Activated CD4-positive, CD25-positive, alpha-beta regulatory T cell (primary cell): ENCODE measurements at places on chromosomes 3 and 15.
A peak's percentile ranks its signal among the peaks of the same experiment; 100 is the strongest.

DNA sequence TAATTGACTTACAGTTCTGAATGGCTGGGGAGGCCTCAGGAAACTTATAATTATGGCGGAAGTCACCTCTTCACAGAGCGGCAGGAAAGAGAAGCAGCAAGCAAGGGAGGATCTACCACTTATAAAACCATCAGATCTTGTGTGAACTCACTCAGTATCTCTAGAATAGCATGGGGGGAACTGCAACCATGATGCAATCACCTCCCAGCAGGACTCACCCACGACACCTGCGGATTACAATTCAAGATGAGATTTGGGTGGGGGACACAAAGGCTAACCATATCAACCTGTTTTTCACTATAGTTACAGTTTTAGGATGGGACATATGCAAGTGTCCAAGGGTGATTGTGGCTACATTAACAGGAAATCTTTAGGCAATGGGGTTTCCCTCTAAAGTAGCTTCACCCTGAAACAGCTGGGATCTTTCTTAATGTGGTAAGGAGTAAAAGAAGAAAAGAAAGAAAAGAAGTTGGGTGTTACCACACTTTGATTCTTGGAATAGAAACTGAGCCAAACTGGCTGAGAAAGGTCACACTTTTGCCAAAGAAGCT, 453.8 kb downstream of the OTOL1 start:
- no peak for DNase-seq

GRCh38 chr3:87503900-87504498, 227.6 kb upstream of the POU1F1 start:
- DNase-seq, result no peak

DNA sequence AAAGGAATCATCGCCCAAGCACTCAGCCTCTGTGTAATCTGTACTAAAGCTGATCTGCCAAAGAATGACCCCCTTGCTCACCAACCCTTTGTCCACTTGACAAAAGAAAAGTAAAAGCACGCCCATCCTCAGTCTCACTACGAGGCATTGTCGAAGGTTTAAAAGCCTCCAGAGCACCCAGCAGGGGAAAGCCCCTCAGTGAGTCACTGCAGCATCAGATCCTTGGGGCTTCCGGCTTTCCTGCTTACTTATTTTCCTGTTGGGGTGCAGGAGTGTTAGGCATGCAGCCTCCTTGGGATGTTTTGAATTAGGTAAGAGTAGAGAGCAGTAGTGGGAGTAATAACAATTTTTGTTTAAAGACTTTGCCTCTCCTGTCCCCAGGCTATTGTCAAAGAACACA, 216.1 kb downstream of the MTHFS start:
- DNase-seq, result no peak

GRCh38 chr3:46695177-46695961, 1.9 kb upstream of the ALS2CL start:
- no peak for DNase-seq

DNA sequence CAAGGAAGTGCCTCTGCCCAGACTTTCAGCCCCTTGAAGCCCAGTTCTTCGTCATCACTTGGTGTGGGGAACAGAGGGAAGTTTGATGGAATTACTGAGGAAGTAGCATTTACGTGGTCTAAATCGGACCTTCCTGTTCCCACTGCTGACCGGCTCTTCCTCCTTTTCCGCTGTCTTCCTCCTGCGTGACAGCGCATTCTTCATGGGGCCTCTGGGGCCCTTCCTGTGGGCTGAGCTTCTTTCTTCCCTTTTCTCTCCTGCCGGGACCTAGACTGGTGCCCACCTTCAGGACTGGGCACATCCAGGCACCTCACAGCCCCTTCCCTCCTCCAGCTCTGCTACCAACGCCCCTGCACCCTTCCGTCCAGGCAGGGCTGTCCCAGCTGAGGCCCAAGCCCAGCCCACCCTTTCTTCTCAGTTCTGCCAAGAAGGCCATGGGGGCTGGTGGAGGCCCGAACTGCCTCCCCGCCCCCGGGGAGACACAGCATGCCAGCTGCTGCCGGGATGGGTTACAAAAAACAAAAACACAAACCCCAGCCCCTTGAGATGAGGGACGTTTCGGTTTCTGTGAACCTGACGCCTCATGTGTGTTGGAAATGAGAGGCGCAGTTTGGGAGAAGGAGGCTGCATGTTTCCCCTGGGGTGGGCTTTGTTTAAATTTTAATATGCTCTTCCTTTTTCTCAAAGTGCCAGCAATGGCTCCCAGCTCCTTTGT, 19.1 kb downstream of the ZNF710 start:
- no peak for DNase-seq

- no peak for DNase-seq
Measured at GRCh38 chr3:105824129-105824528, 44.7 kb downstream of the CBLB start.

- DNase-seq, result no peak
Measured at GRCh38 chr3:62678841-62679240, 196.4 kb downstream of the CADPS start.

GRCh38 chr3:48991851-48992545, 2.0 kb downstream of the P4HTM start:
- no peak for DNase-seq

- no peak for DNase-seq
Measured at GRCh38 chr3:126961191-126961790, 21.6 kb upstream of the PLXNA1 start.

DNA sequence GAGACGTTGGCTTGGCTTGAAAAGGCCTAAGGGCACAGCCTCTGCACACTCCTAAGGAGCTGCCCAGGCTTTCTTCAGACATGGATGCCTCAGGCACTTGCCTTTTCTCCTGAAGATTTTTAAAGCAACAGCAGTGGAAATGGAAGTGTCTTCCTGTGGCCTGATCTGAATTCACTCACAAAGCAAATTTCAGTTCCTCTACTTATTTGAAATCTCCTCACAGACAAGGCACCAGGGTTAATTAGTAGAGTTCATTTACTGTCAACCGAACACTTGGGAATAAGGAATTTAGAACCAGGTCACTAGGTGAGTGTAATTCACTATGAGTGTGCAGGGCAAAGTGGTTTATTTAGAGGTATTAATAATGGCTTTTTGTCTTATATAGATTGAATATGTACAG, 27.2 kb upstream of the DAZL start:
- no peak for DNase-seq

DNA sequence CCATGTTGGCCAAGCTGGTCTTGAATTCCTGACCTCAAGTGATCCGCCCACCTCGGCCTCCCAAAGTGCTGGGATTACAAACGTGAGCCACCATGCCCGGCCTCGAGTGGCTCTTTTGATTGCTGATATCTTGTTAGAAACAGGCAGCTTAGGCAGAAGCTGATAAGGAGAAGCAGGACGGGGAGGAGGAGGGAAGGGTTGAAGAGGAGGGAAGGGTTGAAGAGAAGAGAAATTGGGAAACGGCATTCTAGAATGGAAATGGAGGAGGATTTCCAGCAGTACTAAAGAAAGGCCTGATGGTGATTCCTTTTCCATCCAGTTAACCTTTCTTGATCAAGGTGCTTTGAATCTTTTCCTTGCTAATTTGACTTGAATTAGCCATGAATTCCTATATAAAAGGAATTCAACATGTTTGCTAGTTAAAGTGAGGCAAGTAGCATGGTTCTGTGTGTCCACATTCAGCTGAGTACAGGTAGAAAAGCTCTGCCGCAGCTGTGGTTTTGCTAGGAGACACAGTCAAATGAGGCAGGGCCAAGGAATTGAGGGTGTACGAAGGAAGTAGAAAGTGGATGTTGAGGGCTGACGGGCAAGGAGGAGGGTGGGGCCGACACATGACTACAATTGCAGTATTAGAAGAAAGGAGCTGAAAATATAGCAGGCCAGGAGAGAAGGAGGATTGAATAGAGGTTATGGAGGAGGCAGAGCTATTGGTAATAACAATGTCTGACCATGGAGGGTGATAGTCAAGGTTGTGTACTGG, 27.2 kb upstream of the ATP1B3 start:
- DNase-seq, result no peak

GRCh38 chr3:162984746-162985145, 1488.1 kb downstream of the OTOL1 start:
- DNase-seq, result no peak

DNA sequence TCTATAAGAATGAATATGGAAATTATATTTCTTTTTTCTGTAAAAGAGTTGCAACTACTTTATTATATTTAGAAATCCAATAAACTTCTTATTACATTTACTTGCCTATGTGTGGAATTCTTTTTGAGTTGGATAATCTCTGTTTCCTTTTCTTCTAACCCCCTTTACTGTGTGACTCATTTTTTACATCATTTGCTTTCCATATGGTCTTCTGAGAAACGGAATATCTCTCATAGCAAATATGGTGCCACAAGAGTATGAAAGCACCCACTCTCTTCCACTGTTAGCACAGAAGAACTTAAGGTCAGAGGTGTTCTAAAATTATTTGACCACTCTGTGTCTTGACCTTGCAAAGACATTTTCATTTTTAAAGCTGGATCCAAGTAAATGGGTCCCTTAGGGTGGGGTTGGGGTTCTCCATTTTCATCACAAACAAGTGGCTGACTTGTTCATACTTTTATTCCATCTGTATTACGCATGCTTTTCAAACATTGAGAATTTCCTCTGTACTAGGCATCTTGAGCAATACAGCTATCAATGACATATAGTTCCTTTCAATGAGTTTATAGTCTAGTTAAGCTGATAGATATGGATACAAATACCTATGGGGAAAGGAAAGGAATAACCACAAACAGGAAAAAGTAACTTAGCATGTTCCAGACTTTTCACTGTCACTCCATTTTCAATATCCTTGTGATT, 281.1 kb upstream of the TPRG1 start:
- DNase-seq, result no peak

DNA sequence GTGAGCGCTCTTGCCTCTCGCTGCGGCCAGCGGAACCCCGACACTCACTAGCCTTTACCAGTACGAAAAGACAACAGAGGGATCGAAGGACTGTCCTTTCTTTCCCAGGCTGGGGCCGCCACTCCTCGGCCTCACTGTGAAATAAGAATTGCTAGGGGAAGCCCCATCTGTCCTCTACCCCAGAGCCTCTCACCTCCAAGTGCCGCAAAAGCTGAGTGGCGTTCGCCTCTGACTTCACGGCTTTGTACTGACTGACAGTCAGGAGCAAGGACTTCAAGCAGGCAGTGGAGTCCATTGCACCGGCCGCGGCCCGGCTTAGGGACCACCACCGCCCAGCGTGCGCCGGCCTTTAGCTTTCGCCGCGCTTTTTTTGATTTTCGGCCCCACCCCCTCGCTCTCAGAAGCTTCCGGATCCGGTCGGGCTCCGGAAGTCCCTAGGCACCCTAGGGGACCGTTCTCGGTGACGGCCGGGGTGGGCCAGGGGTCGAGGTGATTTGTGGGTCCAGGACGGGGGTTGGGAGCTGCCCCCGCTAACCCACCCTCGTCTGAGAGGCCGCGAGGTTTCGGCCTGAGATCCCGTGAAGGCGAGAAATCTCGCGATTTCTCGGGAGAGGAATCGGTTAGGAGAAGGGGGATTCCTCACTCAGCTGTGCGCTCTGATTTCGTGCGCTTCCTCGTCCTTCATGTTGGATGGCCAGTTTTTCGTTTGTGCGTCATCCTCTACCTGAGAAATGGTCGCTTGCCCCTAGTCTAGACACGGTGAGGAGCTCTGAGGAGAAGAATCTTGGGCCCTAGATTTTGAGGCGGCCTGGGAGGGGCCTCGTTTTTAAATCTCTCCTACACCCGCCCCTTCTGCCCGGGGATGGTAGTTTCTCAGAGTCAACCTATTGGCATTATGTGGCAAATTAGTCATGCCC, at the start of the genes CIP2A and DZIP3:
TSS of gene CIP2A (minus strand) at position 358 of the 917 bp plus-strand sequence. CDS start at position 295, 63 bp downstream.
TSS of gene DZIP3 (plus strand) at position 642 of the 917 bp plus-strand sequence. CDS start 15,685 bp downstream, outside the sequence.
- DNase-seq, result peak; percentile 59

- DNase-seq, result no peak
Measured at GRCh38 chr3:126101521-126101982, 17.6 kb upstream of the SLC41A3 start.

DNA sequence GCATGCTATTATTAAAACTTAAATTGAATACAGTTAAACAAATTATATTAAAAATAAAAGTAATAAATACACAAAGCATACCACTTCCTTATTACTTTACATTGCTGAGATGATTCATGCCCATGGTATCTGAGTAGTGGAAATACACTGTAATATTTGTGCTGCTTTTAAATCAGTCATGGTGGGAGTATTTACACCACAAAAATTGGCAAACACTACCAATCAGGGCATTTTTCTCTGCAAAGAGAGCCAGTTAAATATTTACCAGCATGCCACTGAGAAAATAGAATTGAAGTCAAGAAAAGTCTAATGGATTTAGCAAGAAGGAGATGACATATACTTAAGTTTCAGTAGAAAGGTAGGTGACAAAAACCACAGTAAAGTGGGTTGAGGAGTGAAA, 19.6 kb downstream of the PPARG start:
- no peak for DNase-seq

DNA sequence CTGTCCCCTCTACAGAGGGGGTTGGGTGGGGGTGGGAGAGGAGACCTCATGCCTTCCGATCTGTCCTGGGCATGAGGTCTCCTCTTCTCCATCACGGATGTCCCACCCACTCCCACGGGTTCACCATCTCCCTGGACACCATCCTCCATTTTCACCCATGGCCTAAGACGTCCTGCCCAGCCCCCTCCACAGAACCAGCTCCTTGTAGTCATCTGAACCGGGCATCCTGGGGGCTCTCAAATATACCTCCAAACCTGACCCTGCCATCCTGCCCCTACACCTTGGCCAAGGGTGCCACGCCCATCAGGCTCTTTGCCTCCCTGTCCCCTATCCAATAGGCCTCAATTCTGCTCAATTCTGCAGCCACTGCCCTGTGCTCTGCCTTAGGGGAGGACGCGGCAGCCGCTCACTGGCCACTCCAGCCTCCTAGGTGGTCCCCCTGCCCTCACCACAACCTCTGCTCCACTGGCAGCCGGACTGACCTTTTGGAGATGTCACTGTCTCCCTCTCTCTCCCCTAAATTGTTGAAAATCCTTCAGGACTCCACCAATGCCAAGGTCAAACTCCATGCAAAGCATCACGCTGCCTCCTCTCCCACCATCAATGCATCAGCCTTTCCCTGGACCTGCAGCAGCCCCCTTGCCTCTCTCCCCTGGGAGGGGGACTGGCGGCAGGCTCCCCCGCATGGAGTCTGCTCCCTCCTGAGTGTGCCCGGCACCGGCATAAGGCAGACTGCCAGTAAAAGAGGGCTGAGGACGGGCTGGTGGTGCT, 9.4 kb upstream of the ANPEP start:
- no peak for DNase-seq

DNA sequence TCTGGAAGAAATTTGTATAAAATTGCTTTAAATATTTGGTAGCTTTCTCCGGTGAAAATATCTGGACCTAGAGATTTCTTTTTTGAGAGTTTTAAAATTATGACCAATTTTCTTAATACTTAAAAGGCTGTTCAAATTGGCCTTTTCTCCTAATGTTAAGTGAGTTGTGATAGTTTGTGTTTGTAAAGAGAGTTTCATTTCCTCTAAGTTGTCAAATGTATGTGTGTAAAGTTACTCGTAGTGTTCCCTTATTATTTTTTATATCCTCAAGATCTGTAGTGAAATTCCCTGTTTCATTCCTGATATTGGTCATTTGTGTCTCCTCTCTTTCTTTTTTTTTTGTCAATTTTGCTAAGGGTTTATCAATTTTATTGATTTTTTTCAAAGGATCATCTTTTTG, 92.6 kb upstream of the CTNNB1 start:
- no peak for DNase-seq

GRCh38 chr3:11288786-11289637, 16.8 kb downstream of the ATG7 start:
- no peak for DNase-seq
